CD4-positive, alpha-beta T cell treated with Interleukin-4 for 1 hour (primary cell): ENCODE measurements at places on chromosomes 16 and 17.

DNA sequence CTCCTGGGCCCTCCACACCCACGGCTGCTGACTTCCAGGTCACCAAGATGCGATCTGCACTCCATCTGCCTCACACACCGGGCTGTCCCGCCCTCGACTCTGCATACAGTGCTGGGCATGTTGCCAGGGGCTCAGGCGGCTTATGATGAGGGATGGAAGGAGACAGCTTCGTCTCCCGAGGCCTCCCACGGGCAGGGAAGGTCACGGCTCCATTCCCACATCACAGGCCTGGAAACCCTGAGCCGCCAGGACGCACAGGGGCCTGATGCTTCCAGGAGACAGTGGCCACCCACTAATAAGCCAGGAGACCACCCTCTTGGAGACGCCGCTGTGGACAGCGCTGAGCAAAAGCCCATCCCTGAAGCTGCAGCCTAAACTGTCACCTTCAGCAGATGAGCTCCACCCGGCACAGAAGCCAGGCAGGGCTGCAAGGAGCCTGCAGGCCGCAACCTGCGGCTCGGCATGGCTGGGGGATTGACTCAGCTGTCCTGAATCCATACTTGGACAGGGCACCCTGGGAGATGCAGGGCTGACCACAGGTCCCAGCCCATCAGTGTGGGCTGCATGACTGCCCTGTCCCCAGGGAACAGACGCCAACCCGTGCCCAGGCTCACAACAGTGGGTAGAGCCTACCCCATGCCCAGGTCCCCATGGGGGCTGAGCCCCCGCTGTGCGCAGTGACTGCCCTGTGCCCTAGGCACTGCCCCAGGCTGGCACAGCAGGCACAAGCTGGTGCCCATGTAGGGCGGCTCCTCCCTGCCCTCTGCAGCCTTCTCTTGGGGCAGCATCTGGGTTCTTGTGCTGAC lies 34.4 kb downstream of the SLC7A5 start:
- no peak for DNase-seq

GRCh38 chr16:19884611-19885450 lies at the start of gene GPRC5B:
TSS of gene GPRC5B (minus strand) at chr16:19884848. CDS start at chr16:19872845, 12,003 bp downstream.
- peak; percentile 50 for DNase-seq

GRCh38 chr17:17447264-17447663 lies 29.5 kb upstream of the MED9 start:
- no peak for DNase-seq

- no peak for DNase-seq
Observed at GRCh38 chr17:63552211-63552610, 1.9 kb downstream of the DCAF7 start.

DNA sequence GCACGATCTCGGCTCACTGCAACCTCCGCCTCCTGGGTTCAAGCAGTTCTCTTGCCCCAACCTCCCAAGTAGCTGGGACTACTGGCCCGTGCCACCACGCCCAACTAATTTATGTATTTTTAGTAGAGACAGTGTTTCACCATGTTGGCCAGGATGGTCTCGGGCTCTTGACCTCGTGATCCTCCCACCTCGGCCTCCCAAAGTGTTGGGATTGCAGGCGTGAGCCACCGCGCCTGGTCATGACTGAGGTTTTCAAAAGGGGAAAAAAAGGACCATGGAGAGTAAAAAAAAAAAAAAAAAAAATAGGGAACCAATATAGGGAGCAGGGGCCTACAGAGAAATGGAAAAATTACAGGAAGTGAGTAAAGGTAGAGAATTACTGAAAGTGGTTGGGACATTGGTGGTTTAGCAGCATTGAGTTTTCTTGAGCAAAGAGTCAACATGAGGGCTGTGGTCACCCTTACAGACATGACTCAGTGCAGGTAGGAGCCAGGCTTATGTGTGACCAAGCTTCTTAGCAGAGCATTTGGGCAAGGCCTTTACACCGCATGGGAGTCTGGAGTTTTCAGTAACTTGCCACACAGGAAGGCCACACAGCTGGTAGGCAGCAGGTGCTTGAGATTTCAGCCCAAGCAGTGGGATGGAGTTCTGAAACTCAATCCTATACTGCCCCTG lies 447.3 kb downstream of the HS3ST3B1 start:
- DNase-seq, result peak; percentile 15
